ENCODE measurements at places on chromosomes 13 and 19.

GRCh38 chr19:40499320-40499719 is 32.5 kb downstream of the SPTBN4 start:
- no peak for DNase-seq

GRCh38 chr19:8578642-8579265 is 1.5 kb upstream of the MYO1F start:
- peak; percentile 13 for DNase-seq

GRCh38 chr13:46679369-46680120 is 117.4 kb downstream of the ESD start:
- DNase-seq: no peak

- DNase-seq: no peak
Observed at GRCh38 chr13:111161601-111162600, 46.8 kb downstream of the ARHGEF7 start.

GRCh38 chr13:73230716-73231115 is 171.9 kb downstream of the KLF5 start:
- no peak for DNase-seq
